ENCODE measurements at places on chromosomes 6 and 20.

DNA sequence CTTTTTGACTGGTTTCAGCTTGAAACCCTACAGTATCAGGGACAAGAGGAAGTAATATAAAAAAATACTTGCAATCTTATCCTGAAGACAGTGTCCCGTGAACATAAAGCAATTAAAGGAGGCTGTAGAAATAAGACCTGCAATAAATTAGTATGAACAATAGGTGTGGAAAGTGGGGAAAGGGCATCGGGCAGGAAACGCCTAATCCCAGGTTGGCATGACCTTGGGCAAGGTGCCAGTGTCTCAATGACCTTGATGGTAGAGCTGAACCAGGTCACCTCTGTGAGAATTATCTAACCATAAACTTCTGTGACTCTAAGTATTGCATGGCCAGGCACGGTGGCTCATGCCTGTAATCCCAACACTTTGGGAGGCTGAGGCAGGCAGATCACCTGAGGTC is 115.2 kb downstream of the LY86 start:
- DNase-seq: no peak

DNA sequence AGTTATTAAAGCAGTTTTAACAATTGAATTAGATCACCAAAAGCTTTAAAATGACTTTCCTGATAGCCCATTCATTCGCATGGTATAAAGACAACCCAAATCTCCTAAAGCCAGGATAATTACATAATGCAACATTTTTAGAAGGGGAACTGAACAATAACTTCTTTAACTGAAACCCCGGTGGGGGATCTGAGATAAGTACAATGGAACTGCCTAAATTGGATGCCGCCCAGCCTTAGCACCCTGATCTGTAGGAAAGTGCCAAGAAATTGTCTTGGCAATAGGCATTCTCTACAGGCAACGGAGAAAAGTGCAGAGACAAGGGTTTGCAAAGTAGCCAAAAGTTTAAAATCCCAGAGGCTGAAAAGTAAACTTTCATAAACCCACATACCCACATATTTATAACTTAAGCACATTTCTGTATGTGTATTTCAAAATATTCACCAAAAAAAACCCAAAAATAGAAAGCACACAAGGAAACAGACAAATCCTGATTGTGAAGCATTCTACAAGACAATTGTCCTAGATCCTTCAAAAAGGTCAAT is 98.8 kb upstream of the BEND6 start:
- DNase-seq: no peak

GRCh38 chr6:151044465-151045441 is 179.3 kb downstream of the MTHFD1L start:
- DNase-seq: no peak

DNA sequence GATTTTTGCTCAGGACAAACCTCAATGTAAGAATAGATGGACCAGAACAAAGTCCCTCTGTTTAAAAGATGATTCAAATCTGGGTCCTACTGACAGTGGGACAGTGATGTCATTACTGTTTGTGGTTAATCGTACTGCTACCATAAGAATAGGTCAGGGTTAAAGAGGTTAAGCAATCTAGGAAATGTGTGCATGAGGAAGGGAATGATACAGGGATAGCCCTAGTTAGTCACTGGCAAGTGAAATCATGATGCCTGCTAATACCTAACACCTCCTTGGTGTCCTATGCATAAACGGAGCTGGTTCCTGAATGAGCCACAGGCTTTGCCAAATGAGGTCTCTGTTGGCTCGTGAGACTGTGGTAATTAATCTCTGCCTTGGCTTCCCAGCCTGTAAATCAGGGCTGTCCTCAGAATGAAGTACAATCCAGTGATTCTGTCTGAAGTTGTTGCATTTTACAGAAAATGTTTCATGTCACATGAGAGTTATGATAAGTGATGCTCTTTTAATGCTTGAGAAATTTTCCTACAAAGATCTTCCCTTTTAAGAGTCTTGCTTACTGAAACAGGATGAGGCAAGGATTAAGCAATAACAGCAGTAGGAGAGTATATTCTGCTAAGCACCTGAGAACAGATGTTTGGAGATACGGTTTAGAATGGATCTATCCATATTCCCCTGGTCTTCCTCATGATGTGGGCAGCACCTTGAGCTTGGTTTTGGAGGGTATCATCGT is 3.8 kb downstream of the MEP1A start:
- no peak for DNase-seq

DNA sequence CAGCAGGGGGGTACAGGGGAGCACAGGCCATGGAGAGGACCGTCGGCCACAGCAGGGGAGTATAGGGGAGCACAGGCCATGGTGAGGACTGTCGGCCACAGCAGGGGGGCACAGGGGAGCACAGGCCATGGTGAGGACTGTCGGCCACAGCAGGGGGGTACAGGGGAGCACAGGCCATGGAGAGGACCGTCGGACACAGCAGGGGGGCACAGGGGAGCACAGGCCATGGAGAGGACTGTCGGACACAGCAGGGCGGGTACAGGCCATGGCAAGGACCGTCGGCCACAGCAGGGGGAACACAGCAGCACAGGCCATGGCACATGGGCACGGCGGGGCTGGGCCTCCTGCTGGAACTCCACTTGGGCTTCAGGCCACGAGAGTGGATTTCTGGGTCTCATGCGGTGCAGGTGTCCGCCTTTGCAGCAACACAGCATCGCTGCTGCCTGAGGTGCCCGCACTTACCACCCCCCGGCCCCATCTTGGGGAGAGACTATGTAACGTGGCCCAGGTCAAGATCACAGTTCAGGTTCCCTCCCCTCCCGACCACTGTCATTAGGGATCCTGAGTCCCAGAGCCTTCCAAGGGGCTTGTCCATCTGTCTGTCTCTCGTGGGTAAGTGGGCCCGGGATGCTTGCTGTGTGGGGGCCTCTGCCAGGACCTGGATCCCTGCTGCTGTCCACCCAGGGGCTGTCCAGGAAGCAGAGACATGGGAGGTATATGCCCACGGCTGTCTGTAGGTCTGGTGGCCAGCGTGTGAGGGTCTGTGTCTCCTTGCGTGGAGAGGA is 2.5 kb downstream of the NPBWR2 start:
- no peak for DNase-seq

DNA sequence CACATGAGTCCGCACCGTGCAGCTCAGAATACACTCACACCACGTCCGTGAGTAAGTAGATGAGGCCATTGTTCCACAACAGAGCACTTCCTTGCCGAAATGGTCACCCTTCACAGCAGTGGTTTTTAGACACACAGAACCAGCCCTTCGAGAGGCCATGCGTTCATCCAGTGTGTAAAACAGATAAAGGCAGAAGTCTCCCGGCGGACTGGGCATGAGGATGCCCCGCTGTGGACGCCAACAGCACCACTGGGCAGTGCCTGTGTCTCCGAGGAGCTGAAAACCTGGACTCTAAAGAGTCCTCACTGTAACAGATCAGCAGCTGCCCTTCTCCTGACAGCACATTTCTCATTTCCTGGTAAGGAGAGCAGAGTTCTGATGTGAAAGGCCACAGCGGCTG is 75.2 kb downstream of the WDR27 start:
- no peak for DNase-seq

- no peak for DNase-seq
Observed at GRCh38 chr6:13357551-13358075, 29.3 kb upstream of the TBC1D7 start.

GRCh38 chr6:144219056-144219685 is 66.0 kb upstream of the UTRN start:
- DNase-seq: no peak

- DNase-seq: no peak
Observed at GRCh38 chr6:22765015-22765414, 195.6 kb downstream of the HDGFL1 start.

GRCh38 chr6:21198032-21198640 is 395.4 kb upstream of the SOX4 start:
- no peak for DNase-seq

GRCh38 chr6:39076623-39077535 is 28.3 kb downstream of the GLP1R start:
- DNase-seq: no peak

- no peak for DNase-seq
Observed at GRCh38 chr6:138673346-138674014, 100.1 kb upstream of the CCDC28A start.

Data from activated naive CD4-positive, alpha-beta T cell (primary cell).